ENCODE measurements at places on chromosomes 1 and 21. TPM values are rescaled to one million over a fixed set of nuclear protein-coding genes. Genes with fewer than 3 reads are reported as not detected.
A peak's percentile ranks its signal among the peaks of the same experiment; 100 is the strongest.

GRCh38 chr1:183330335-183330734, 87.8 kb downstream of the NMNAT2 start:
- peaks cover 6% of the 10 kb centered on the region for H3K27me3 ChIP-seq
- H3K27ac ChIP-seq: no peak overlapping the region
- H3K4me3 ChIP-seq: no peak overlapping the region

DNA sequence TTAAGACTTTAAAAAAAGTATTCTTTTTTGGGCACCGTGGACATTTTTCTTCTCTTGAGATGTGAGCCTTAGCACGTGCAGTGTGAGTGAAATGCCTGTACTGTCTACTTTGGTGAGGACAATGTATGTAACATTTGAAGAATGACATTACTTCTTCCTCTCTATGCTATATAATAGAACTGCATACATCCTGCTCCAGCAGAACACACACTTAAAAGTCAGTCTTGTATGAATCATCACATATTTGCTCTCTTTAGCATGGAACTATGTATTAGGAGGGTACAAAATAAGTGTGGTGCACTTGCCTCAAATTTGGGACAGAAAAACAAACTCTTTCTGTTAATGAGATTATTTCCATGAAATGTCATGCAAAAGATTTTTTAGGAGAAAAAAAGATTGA, 358.4 kb upstream of the SGIP1 start:
- no peaks in the 10 kb centered on the region for H3K4me1 ChIP-seq
- H3K27me3 ChIP-seq: no peaks in the 10 kb centered on the region
- H3K27ac ChIP-seq: no peak overlapping the region
- H3K4me3 ChIP-seq: no peak overlapping the region
- no peak for DNase-seq

- no peaks in the 10 kb centered on the region for H3K4me1 ChIP-seq
- no peaks in the 10 kb centered on the region for H3K27me3 ChIP-seq
- no peak overlapping the region for H3K27ac ChIP-seq
- H3K4me3 ChIP-seq: no peak overlapping the region
- H3K36me3 ChIP-seq: no peaks in the 10 kb centered on the region
- no peak for DNase-seq
Observed at GRCh38 chr21:32448803-32449594, 36.5 kb downstream of the EVA1C start.

DNA sequence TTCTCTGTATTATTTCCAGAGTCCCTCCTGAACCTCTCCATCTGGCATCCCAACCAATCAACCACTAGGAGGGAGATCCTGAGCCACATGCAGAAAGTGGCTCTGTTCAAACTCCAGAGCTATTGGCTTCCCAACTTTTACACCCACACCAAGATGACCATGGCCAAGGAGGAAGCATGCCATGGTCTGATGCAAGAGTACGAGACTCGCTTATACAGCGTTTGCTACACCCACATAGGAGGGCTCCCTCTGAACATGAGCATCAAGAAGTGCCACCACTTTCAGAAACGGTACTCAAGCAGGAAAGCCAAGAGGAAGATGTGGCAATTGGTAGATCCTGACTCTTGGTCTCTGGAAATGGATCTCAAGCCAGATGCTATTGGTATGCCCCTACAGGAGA, 23.6 kb downstream of the RGSL1 start:
- peaks cover 9% of the 10 kb centered on the region for H3K27me3 ChIP-seq
- no peak for DNase-seq
- H3K4me3 ChIP-seq: no peak overlapping the region

GRCh38 chr1:59198564-59198963, 98.3 kb upstream of the FGGY start:
- DNase-seq: peak; percentile 93
- peak overlapping the region; percentile 86 for H3K27ac ChIP-seq
- no peaks in the 10 kb centered on the region for H3K36me3 ChIP-seq
- no peaks in the 10 kb centered on the region for H3K27me3 ChIP-seq
- H3K4me1 ChIP-seq: peaks cover 18% of the 10 kb centered on the region

DNA sequence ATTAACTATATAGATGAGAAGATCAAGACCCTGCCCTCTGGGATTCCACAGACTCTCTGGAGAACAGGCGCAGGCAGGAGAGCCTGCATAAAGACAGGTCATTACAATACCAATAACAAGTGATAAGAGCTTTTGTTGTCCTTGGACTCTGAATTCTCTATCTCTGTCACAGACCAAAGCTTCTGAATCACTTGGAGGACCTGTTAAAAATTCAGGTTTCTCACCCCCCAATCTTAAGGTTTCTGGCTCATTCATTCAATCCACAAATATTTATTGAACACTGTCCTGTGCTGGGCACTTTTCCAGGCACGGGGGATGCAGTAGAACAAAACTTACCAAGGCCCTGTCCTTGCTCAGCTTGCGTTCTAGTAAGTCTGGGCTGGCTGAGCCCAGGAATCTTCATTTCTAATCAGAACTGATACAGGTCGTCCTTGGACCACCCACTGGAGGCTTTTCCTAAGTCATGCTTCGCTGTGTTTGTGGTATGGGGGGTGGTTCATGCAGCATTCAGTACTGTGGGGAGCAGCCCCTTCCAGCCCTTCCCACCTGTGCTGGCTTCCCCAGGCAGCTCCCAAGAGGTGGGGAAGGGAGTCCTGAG, 1.4 kb downstream of the EFNA4 start:
- peaks cover 3% of the 10 kb centered on the region for H3K27me3 ChIP-seq
- H3K27ac ChIP-seq: peak overlapping the region; percentile 95
- H3K4me3 ChIP-seq: peak overlapping the region; percentile 76

GRCh38 chr1:47779613-47780012, 217.6 kb downstream of the TRABD2B start:
- no peak for DNase-seq
- H3K4me1 ChIP-seq: no peaks in the 10 kb centered on the region
- no peak overlapping the region for H3K4me3 ChIP-seq

Gene PGBD5
- 1.6 TPM for polyA plus RNA-seq

Gene DBT
- polyA plus RNA-seq: 10.8 TPM

Gene C1QTNF12
- 50.5 TPM for polyA plus RNA-seq
